ENCODE measurements at places on chromosomes 7 and 10.

GRCh38 chr7:131370523-131370968, 42.9 kb downstream of the MKLN1 start:
- peak; percentile 78 for DNase-seq

DNA sequence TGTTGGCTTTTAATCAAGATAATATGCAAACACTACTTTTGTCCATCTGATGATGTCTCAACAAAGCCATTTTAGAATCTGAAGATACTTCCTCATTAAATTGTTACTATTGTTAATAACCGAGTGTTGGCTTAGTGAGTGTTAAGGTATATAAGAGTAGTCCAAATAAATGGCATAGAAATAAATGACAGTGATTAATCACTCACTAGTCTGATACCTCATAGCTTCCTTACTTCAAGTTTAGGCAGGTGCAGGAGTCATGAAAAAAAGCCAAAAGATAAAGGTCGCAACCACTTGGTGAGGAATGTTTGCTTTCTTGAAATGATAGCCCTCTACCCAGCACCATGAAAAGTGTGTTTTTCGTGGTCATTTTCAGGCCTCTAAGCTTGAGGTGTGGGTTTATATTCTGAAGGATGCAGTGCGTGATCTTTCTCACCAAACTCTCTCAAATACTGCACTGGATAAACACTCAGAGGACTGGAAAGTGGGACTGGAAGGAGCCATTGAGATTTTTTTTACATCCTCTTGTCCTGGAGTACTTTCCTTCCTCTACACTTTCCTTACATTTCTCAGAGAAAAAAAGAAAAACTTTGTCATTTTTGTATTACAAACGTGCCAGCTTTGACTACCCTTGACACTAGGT, 138.1 kb downstream of the KIAA1217 start:
- no peak for DNase-seq

DNA sequence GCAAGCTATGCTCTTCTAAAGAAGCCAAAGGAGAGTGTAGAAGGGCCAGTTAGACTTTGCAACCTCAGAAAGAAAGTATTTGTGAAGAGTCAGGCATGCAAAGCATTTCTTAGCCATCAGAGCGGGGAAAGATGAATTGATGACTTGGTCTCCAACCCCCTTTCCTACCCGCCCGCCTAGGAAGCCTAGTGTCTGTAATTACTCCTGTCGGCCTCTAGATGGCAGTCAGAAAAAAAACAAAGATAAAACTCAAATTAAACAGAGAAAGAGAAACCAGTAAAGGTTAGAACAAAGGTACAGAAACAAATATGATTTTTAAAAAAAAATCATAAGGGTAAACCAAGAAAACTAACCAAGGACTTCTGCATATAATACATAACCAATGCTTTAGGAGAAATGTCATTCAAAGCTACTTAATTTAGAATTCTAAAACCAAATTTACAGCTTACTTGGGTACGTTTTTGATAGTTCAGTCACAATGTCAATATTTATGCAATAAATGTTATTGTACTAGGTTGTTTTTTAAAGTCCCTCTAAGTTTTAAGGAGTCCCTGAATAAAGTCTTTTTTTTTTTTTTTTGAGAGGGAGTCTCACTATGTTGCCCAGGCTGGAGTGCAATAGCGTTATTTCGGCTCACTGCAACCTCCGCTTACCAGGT, 97.6 kb downstream of the LYZL1 start:
- peak; percentile 36 for DNase-seq

- DNase-seq: no peak
Measured at GRCh38 chr7:135077642-135078041, 70.2 kb upstream of the TMEM140 start.

- no peak for DNase-seq
Measured at GRCh38 chr10:6657196-6657595, 77.1 kb upstream of the PRKCQ start.

DNA sequence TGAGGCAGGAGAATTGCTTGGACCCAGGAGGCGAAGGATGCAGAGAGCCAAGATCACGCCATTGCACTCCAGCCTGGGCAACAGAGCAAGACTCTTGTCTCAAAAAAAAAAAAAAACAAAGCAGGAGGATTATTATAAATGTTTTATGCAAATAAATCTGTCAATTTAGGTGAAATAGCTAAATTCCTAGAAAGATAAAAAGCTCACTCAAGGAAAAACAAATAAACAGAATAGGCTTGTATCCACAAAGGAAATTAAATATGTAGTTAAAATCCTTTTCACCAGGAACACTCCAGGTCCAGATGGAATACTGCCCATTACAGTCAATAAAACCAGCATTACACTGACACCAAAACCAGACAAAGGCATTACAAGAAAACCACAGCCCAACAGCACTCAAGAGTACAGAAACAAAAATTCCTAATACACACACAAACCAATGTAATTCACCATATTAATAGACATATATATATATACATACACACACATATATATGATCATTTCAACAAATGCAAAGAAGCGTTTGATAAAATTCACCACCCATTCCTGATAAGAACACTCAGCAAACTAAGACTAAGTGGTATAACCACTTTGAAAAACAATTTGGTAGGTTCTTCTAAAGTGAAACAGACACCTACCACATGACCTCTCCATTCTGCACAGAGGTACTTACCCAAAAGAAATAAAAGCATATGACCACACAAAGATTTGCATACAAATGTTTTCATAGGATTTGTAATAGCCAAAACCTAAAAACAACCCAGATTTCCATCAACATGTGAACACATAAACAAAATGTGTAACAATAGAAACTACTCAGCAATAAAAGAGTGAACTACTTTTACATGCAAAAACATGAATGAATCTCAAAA, 38.8 kb downstream of the ABI1 start:
- DNase-seq: no peak

DNA sequence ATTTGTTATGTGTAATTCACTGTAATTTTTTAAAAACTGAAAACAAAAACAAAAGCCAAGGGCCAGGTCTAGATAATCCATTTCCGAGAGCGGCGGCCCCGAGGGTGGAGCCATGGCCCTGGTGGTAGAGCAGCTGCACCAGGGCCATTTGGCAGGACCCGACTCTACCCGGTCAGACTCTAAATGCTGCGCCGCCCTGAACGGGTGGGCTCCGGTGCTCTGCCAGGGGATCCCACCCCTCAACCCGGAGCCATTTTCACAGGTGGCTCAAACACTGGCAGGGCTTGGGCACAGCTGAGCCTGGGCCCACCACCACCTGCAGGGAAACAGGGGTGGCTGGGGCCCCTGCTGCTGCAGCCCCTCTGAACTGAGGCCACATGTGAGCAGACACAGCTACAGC, 56.9 kb downstream of the DPYSL4 start:
- DNase-seq: no peak

DNA sequence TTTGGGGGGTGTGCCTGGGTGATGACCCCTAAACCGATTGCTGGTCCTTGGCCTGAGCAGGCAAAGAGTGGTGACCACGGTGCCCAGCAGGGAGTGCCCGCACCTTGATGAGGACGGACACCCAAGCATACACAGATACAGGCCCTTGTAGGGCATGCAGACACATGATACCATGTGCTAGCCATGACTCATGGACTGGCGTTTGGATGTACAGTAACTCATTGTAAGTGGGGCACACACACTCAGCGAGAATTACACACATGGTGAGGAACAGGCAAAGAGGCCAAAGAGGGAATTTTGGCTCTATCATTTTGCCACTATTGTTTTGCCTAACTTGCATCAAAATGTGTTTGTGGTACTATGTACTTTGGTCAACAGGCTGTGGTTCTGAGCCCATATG, 24.1 kb downstream of the KAZALD1 start:
- no peak for DNase-seq

DNA sequence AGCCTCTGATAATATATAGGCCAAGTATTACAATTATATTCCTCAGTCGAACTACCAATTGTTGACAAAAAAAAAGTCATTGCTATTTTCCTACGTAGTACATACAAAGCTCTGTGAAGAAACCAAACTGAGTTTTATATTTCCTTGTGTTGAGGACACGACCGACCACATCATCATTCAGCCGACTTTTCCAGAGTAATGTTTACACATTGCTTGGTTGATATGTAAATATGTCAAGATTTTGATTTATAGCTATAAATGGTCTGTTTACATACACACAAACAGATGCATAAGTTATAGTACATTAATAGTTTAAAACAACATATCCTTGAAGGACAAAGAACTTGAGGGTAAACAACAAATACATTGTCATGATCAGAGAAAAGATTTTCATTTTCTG, 121.5 kb downstream of the CRPPA start:
- no peak for DNase-seq

DNA sequence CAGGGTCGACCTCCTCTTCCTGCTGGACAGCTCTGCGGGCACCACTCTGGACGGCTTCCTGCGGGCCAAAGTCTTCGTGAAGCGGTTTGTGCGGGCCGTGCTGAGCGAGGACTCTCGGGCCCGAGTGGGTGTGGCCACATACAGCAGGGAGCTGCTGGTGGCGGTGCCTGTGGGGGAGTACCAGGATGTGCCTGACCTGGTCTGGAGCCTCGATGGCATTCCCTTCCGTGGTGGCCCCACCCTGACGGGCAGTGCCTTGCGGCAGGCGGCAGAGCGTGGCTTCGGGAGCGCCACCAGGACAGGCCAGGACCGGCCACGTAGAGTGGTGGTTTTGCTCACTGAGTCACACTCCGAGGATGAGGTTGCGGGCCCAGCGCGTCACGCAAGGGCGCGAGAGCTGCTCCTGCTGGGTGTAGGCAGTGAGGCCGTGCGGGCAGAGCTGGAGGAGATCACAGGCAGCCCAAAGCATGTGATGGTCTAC, 46.9 kb downstream of the VWA2 start:
- DNase-seq: peak; percentile 17

DNA sequence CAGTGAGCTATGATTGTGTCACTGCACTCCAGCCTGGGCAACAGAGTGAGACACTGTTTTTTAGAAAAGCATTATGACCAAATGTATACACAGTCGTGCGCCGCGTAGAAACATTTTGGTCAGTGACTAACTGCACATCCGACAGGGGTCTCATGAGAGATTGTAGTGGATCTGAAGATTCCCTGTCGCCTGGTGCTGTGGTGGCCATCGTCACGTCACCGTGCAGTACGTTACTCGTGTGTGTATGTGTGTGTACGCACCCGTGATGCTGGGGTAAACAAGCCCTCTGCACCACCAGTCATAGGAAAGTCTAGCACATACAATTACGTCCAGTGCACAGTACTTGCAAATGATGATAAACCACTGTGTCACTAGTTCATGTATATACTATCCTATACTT, 109.4 kb downstream of the ELFN1 start:
- DNase-seq: no peak

- peak; percentile 50 for DNase-seq
Measured at GRCh38 chr7:149196151-149196704, 882 bp downstream of the ZNF282 start.

DNA sequence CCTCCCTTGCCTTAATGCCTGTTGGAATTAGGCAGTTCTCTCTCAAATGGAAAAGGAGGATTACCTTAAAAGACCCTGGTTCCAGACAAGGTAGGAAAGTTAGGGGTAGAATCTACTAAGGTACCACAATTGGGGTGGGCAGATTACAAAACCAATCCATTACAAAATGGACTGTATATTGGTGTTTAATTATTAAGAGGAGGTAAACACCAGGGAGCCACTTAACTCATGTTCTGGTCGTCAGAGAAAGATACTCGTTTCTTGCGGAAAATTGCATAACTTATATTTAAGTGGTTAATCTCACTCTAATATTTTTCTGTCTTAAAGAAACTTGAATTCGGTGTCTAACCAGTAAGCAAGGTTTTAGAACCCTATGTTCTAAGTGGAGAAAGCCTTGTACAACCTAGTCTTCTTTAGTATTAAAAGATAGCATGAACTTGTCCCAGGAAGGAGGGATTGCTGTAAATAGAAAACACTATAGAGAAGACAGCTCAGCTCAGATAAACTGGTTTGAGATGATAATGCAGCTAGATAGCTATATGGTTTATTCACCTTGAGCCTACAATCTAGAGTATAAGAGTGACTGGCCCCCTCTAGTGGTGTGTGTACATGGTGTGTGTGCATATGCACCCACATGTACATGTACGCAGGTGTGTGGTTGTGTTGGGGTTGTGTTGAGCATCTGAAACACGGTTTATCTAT, 58.0 kb upstream of the STRIP2 start:
- DNase-seq: no peak

DNA sequence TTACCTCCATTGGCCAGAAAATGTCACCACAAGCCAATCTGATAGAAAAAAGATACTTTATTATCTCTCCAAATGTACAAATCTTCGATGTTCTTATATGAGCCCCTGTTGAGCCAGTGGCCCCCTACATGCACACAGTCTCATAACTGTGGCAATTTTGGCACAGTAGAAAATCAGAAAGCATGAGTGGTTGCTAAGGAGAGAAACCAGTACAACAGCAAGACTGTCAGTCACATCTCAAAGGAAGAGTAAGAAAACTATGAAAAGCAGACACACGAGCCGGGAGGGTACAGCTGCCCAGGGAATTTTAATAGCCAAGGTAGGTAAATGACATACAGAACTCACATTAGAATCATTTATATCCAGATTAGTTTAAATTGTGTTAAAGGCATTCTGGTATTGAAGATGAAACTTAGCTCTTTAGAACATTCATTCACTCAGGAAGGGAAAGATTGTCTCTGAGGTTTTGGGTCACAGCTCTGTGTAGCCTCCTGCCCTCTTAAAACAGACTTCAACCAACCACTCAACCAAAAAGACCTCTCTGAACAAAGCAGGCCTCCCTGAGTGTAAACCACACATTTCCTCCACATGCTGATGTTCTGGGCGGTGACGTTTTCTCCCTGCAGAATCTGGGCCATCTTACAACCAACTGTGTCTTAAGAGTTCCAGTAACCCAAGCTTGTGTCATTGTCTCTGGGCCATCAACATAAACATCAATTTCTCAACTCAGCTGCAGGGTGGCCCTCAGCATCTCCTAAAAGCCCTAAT, 80.8 kb upstream of the ADAM12 start:
- DNase-seq: no peak

- DNase-seq: no peak
Measured at GRCh38 chr10:67808704-67809103, 29.3 kb downstream of the DNAJC12 start.

DNA sequence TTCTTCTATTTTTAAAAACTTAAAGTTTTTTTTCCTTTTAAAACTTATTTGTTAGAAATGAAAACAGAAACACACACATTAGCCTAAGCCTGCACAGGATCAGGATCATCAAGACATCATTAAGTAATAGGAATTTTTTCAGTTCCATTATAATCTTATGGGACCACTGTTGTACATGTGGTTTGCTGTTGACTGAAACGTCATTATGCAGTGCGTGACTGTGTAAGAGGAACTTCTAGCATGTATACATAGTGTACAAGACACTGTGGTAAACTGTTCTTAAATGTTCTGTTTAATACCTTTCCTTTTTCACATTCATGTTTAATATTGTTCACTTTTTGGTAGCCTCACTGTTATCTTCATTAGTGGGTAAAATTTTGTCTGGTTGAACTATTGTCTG, 12.1 kb downstream of the ENTPD7 start:
- DNase-seq: no peak
